ENCODE measurements at places on chromosomes 1 and 21. TPM values are rescaled to one million over a fixed set of nuclear protein-coding genes. Genes with fewer than 3 reads are reported as not detected.

- no peak for DNase-seq
Observed at GRCh38 chr1:63713627-63714481, 60.0 kb upstream of the ROR1 start.

DNA sequence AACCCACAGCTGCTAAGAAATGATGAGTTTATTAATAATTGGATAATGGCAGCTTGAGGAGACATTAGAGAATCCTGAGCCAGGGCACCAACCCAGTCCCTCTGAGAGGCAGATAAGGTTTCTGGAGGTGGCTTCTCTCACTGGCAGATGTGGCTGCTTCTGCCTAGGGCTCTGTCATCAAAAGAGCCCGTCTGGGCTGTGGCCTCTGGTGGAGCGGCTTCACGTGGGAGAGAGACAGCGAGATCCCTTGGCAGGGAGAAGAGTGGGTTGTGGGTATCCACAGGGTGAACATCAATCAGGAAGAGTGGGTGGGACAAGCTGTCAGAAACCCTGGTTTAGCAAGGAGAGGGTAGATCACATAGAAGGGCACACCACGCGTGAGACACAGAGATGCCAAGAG lies 30.0 kb downstream of the VWA5B1 start:
- no peak for DNase-seq

- DNase-seq: peak; percentile 24
Observed at GRCh38 chr1:161367684-161368400, at the start of gene CFAP126. Gene CFAP126, minus strand, starts transcription at chr1:161367876. Its CDS starts 8 bp downstream, at chr1:161367868.

CCDC27 gene
- not detected for total RNA-seq

PPP2R5A gene
- total RNA-seq: 28.1 TPM

TNFSF4 gene
- total RNA-seq: 0.82 TPM

SLC45A3 gene
- 0.57 TPM for total RNA-seq
